ENCODE measurements at places on chromosomes 6 and 20.
A peak's percentile ranks its signal among the peaks of the same experiment; 100 is the strongest.

DNA sequence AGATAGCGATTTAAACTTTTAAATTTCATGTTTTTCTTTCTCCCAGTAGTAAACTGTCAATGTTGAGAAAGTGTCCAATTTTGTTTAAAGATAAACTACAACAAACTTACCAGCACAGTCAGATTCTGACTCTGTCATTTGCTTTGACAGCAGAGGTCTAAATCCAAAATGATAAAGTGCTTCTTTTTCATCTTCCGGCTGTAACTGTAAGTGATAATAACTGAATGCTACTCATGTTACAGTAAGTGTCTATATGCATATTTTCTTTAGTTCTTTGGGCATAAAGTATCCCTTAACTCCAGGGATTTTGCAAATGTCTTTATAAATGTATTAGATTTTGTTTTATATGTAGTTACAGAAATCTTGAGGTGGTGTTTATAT lies 610.4 kb downstream of the RFPL4B start:
- no peak for DNase-seq

- no peak for DNase-seq
These were observed 348.1 kb upstream of the CITED2 start for GRCh38 chr6:139722530-139722929.

DNA sequence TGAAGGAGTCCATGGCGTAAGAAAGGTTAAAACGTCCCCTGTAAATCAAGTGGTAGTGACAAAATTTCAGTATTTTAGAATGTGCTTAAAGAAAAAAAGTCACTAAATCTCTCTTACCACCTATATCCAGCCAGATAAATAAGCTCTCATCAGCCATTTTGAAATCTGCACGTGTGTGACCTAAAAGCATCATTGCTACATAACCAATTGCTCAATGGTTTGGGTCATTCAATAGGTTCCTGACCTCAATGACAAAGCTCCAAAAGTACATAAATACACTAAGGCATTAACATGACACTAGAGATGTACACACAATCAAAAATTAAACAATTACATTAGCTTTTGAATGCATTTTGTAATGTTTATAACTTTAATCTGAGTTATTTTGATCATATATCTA lies 272.4 kb downstream of the GMDS start:
- no peak for DNase-seq

- DNase-seq, result no peak
These were observed 279.6 kb downstream of the NRN1 start for GRCh38 chr6:5726976-5727718.

DNA sequence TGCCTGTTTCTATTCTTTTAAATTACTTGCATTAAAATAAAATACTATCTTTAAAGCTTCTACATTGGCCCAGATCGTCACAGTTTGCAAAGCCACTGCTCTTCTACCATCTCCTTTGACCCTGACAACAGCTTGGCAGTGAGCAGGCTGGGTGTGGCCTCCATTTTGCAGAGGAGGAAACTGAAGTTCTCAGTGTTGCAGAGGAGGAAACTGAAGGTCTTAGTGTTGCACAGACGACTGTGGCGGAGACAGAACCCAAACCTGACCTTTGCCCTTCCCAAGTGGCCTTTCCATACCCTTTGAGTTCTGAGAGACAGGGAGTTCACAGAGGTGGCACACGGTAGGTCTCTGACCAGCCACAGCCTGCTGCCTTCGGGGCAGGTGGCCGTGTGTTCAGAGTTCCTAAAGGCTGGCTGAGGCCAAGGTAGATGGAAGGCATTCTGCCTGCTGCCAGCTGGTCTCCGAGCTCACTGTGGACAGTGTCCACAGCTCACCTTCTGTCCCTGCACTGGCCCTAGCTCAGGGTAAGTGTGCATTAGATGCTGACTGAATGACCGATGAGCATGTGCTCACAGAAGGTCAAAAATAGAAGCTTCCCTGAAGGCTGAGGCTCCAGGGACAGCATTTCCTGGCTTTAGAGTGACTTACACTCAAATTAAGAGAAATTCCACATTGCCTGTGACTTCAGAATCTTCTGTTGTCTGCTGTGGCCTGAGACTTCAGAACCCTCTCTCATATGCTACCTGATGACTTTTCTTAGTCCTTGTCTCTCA lies 113.5 kb upstream of the SLC24A3 start:
- no peak for DNase-seq

- peak; percentile 28 for DNase-seq
These were observed at the start of gene HLA-DMB for GRCh38 chr6:32940656-32941213. Gene HLA-DMB, minus strand, starts transcription at chr6:32941028. Its CDS starts 221 bp downstream, at chr6:32940807.

DNA sequence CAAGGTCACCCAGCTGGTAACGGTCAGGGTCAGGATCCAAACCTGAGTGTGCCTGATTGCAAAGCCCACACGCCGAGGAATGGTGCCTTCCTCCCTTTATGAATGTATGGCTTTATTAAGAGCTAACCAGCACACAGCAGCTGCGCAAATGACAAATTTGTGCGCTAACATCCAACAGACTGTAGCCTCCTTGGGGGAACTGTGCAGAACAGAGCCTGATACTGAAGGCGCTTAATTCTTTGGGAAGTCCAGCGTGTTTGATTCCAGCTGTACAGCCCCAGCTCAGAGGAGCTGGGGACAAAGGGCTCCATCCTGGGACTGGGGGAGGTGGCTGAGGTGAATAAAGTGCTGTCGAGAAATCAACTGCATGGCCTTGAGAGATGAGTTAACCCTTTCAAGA lies 75.7 kb upstream of the JARID2 start:
- no peak for DNase-seq

GRCh38 chr6:161462148-161462547 lies 188.3 kb upstream of the AGPAT4 start:
- no peak for DNase-seq

- DNase-seq, result no peak
These were observed 566.2 kb upstream of the NRSN1 start for GRCh38 chr6:23559587-23560343.

DNA sequence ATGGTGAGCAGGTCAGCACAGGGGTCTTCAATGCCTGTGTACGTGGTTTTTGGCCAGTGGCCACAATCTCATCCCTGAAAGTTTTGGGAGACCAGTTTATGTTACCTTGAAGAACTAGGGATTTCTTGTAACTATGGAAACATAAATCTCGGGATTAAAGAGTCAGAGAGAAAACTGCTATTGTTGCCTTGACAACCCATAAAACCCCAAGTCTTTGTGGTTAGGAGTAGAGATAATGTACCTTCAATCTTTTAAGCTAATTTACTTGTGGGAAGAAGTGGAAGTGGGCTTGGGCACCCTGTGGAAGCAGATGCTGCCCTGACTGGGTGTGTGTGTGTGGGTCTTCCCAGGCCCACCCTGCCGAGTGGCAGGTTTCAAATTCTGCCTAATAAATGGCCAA lies 46.1 kb upstream of the ZNF831 start:
- DNase-seq, result no peak

DNA sequence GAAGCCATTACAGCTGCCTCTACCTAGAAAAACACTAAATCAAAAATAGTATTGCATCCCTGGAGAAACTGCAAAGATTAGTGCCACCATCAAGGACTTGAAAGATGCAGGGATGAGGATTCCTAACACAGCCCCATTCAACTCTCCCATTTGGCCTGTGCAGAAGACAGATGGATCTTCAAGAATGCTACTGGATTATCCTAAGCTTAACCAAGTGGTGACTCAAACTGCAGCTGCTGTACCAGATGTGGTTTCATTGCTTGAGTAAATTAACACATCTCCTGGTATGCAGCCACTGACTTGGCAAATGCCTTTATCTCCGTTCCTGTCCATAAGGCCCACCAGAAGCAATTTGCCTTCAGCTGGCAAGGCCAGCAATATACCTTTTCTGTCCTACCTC lies 117.4 kb downstream of the TBC1D32 start:
- peak; percentile 30 for DNase-seq

DNA sequence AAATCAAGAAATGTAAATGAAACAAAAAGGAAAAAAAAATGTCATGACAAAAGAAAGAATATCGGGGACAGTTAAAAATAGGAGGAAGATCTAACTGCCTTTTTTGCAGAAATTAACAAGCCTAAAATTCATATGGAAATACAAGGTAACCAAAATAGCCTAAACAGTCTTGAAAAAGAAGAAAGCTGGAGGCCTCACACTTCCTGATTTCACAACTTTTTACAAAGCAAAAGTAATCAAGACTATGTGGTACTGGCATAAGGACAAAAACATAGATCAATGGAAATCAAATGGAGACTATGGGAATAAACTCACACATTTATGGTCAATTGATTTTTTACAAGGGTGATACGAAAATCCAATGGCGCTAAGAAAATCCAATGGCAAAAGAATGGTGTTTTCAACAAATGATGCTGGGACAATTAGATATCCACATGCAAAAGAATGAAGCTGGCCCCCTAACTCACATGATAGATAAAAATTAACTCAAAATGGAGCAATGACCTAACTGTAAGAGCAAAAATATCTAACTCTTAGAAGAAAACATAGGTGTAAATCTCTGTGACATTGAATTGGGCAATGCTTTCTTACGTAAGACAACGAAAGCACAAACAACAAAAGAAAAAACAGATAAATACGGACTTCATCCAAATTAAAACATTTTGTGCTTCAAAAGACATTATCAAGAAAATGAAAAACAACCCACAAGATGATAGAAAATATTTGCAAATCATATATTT lies 24.5 kb downstream of the MAP3K5 start:
- DNase-seq, result no peak

DNA sequence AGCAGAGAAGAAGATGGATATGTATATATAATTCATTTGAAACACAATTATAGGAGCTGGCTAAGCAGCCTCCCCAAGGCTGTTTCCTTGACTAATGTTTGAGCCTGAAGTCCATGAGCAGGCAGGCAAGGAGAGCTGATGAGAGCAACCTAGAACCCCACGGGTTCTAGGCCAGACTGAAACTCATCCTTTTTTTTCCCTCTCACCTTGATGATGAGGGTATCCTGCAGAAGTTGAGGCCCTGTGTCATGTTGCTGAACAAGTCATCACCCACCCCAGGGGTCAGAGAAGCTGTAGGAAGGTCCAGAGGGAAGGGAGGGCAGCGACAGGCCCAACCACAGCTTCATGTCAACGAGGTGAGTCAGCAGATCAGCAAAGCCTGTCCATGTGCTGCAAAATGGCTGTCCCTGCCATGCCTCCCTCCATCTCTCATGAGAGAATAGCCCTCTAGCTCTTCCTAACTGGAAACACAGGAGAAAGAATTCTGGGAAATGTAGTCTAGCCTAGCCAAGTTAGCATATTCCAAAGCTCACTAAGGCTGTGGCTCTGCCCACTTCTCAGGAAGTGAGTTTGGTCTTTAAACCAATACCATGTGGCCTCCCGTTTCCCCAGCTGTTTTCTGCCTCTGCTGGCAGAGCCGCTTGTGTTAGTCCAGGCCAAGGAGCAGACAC lies 91.3 kb upstream of the DTNBP1 start:
- DNase-seq, result no peak

DNA sequence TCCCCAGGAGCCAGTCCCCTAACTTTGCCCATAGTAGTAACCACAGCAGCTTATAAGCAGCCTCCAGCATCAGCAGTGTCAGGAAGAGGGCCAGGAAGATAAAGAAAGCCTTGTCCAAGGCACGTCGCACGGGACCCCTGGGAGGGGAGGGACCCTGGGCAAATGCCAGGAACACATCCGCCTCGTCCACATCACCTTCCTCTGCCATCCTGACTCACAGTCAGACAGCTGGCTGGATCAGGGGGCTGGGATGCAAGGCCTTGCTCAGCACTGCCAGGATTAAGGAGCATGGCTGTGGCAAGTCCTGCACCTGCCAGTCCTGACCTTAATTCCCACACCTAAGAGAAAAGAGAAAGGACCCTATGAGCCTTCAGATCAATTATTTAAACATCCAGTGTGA lies 11.5 kb upstream of the ZBTB22 start:
- DNase-seq, result no peak

DNA sequence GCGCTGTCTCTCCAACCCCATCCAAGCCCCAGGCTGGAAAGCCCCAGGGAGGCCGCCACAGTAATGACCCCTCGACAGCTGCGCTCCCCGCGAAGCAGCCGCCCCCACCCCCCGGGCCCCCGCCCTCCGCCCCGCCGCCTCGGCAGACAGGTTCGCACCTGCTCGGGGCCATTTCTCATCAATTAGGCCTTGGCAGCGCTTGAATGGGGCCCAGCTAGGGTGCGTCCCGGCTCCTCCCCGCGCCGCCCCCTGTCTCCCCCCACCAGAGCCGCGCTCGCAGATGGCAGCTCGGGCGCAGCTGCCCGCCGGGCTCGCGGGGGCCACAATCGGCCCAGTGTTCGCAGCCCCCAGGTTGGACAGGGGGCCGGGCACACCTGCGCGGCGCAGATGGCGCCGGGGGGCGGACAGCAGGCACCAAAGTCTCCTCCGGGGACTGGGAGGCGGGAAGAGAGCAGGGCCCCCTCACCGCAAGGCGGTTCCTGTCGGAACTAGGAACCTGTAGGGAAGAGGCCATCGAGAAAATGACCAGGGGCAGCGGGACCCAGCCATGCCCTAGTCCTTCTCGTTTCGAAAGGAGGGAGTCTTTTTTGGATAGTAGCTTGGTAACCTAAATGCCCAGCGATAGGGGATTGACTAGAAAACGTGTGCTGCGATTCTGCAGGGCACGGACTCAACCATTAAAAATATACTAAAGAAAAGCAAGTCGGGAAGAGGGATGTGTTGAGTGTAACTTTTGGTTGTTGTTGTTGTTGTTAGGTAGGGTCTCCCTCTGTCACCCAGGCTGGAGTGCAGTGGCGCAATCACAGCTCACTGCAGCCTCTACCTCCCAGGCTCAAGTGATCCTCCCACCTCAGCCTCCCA lies 83.2 kb upstream of the EYA2 start:
- no peak for DNase-seq

DNA sequence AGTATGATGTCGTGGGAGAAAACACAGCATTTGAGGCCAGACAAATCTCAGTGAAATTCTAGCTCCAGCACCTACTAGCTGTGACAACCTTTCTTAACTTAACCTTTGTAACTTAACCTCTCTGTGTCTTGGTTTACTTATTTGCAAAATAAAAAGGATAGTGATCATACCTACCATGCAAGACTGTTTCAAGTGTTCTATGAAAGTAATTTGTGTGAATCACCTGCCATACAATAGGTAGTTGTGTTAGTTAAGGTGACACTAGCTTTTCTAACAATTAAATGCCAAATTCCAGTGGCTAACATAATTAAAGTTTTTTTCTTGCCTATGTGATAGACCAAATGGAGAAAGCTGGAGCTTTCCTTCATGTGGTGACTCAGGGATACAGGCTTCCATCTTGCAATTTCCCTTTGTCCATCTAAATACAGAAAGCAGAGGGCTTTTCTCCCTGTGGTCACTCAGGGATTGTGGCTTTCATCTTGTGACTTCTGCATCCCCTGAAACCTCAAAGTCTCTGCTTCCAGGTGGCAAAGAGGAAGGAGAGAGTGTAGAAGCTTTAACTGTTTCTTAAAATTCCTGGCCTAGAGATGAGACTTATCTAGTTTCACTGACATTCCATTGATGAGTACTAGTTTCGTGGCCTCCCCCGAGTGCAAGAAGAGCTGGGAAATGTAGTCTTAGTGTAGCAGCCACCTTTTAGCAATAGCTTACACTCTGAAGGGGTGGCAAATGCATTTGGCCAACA lies 311.4 kb downstream of the CLIC5 start:
- no peak for DNase-seq

- no peak for DNase-seq
These were observed 61.8 kb upstream of the ADGRF1 start for GRCh38 chr6:47103931-47104330.

DNA sequence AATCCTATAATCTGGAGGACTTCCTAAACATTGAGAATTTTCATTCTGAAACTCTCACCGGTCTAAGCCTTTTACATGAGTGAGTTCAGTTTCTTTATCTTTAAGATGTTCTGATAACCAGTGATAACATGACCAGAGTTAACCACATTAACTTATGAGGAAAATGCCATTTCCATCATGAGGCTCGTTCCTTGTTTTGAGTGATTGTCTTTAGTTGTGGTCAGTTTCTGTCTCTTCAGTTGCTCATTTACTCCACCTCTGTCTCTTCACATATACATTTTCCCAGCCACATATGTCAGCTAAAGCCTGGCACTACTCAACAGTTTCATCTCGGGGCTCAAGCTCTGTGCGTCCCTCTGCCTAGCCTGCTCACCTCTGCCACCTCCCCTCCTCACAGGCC lies 70.4 kb downstream of the JAG1 start:
- no peak for DNase-seq

Measured in non-pigmented ciliary epithelial cell (primary cell).